ENCODE measurements at places on chromosomes 2 and 18.

- no peak for DNase-seq
Measured at GRCh38 chr2:111668741-111669140, 215.3 kb downstream of the ANAPC1 start.

DNA sequence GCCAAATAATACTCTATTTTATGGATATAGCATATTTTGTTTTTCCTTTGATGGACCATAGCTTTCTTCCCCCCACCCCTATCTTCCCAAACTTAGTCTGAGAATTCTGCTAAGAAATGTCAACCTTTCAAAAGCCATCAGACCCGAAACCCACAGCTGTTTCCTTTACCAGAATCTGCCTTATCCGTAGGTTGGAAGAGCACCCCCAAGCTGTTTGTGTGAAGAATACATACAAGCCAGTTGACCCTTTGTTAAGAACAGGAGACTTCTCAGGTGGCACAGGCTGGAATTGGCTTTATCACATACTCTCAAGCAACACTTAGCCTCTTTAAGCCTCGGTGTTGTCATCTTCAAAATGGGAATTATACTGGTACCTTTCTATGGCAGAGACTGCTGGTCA lies 135.1 kb downstream of the ACTR3 start:
- DNase-seq: no peak

DNA sequence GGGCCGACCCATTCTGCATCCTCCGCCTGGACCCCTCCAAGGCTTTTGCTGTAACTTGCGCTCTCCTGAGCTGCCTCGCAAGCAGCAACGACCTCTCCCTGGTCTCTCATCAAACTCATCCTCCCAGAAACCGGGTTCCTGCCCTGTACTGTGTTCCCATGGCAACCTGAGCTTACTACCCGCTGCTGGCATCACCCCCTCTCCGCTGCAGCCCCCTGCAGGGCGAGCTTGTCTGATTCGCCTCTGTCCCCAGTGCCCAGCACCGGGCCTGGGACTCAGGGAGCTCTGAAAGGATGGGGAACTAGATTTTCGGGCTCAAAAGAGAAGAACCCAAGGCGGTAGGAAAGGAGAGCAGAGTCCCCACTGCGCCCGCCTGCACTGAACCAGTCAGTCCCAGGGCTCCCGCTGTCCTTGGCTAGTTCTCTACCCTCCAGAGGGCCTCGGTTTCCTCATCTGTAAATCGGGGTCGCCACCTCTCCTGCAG lies 463 bp downstream of the HS1BP3 start:
- no peak for DNase-seq

- DNase-seq: no peak
Measured at GRCh38 chr18:8752329-8752728, 47.0 kb downstream of the MTCL1 start.

DNA sequence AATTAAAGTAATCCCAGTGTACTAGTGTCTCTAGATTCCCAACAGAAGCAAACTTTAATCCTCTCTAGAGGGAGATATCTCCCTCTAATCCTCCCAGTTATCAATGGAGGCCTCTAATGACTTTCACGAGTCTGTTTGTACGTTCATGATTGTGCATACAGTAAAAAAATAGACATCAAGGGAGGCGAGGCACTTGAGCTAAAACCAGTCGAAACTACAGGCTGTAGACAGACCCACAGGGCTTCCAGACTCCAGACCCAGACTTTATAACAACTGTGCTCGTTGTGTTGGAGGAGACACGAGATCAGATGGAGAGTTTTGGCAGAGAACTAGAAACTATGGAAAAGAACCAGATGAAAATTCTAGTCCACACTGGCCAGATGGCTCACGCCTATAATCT lies 7.0 kb downstream of the DGKD start:
- no peak for DNase-seq

- DNase-seq: no peak
Measured at GRCh38 chr18:711310-711656, 1.1 kb downstream of the ENOSF1 start.

GRCh38 chr2:174076975-174077374 lies 111.8 kb upstream of the SP3 start:
- DNase-seq: no peak

DNA sequence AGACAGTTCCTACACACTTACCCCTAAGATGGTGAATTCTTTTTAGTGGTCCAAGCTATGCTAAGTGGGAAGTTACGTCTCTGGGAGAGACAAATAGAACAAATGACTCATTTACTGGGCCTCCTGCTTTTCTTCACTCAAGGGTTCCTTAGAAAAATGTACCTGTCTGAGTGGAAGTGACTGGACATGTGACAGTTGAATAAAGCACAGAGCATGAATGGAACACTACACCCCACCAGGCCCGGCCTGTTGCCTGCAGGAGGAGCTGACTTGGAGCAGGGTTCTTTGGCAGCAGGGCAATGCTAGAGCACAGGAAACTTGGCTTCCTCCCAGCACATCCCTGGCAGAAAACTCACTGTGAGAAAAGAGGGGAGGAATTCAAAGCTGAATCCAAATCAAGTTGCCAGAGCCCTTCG lies 451.0 kb upstream of the SETBP1 start:
- DNase-seq: no peak

GRCh38 chr2:164523726-164524125 lies 97.6 kb downstream of the GRB14 start:
- no peak for DNase-seq

- DNase-seq: no peak
Measured at GRCh38 chr2:218607436-218608115, at the start of gene PLCD4. Gene PLCD4 (plus strand): TSS chr2:218607899. CDS start chr2:218615740, 7,841 bp downstream.

DNA sequence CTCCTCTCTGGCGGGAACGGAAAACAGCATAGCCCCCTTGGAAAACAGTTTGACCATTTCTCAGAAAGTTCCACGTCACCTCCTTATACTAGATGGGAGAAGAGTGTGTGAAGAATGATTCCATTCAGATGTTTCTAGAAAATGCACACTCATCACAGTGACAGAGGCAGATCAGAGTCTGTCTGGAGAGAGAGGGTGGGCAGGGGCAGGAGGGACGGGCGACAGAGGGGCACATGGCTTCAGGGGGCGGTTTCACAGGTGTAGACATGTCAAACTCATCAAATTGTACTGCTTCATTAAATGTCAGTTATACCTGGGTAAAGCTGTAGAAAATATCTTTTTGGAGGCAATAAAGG lies 88.8 kb upstream of the TAF1B start:
- DNase-seq: no peak

DNA sequence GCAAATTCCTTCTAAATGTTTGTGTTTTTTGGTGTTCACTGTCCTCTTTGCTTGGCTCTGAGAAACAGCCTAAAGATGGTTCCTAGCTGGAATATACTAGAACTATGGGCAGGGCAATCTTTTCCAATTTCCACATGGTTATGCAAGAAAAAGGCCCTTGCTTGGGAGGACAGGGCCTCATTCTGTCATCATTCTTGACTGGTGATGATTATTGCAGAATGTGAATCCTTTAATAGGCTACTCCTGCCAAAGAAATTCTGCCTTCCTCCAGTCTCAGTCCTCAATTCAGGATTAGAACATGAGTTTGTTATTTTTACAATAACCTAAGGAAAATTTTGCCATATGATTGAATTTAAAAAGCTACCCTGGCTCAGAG lies 218.7 kb downstream of the HNMT start:
- no peak for DNase-seq

- no peak for DNase-seq
Measured at GRCh38 chr2:175744000-175744399, 258.1 kb downstream of the LNPK start.

DNA sequence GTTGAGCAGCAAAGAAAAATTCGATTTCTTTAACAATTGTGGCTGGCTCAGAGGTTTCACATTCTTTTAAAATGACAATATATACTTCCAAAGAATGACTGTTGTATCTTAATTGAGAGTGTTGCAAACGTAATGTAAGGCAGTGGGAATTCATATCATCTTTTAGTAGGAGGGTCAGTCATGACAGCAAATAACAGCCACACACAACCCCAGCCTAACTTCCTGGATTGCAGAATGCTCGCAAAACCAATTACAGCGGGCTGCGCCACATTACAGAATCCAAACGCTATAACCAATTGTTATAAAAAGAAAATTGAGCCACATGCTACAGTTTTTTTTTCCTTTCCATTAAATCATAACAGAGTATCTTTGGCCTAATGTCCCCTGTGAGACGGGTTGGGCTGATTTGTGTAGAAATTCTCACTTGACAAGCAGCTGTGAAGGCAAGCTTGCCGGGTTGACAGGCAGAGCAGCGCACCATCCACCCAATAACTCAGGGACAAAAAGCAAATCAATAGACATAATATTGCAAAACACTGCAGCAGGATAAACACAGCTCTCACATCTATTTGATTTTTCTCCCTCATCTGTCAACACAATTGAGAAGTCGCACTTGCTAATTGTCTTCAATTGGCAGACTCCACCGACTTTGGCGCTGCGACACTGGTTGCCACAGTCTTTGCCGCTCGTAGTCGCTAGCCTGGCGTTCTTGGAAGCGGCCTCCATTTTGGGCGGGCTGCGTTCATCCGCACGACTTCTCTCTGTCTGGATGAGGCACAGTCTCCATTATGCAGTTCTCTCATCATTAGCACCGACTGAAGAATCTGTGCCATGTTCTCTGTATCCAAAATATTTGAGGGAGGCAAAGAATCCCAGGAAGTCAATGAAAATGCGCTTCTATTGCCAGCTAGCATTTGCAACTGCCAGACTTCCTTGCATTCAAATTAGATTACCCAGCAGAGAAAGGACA lies 95.0 kb upstream of the CCDC68 start:
- no peak for DNase-seq

- DNase-seq: no peak
Measured at GRCh38 chr2:217981084-217981730, 21.6 kb downstream of the TNS1 start.

- DNase-seq: no peak
Measured at GRCh38 chr18:13614641-13615288, 111.6 kb downstream of the FAM210A start.

DNA sequence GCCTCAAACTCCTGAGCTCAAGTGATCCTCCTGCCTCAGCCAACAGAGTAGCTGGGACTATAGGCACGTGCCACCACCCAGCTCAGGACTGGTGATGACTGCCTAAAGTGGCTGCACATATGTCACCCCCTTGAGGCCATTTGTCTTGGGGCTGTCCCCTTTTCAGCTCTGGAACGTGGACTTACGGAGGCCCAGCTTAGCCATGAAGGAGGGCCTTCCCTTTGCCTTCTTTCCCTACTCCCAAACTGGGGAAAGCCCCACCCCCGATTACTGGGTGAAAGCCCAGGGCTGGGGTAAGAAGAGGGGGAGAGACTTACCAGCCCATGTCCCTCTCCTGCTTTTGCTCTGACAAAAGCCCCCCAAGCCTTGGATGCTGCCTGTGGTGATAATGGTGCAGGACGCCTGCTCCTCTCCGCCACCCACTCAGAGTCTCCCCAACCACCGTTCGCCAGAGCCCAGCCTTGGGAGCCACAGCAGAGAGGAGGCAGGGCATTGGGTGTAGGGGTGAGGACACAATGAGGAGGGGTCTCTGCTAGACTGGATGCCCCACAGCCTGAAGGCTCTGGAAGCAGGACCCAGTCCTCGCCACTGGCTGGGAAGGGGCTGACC lies 2.5 kb upstream of the DUSP2 start:
- DNase-seq: no peak

GRCh38 chr2:20561637-20562454 lies 89.1 kb downstream of the HS1BP3 start:
- DNase-seq: no peak

- DNase-seq: no peak
Measured at GRCh38 chr2:64114063-64114911, 29.9 kb downstream of the PELI1 start.

- no peak for DNase-seq
Measured at GRCh38 chr2:229152674-229153073, 118.4 kb downstream of the PID1 start.

- DNase-seq: no peak
Measured at GRCh38 chr18:59238385-59238784, 18.4 kb downstream of the GRP start.

GRCh38 chr2:70104231-70105111 lies 17.2 kb downstream of the PCBP1 start:
- DNase-seq: peak; percentile 44

- no peak for DNase-seq
Measured at GRCh38 chr2:231286964-231287363, 88.5 kb downstream of the ARMC9 start.

DNA sequence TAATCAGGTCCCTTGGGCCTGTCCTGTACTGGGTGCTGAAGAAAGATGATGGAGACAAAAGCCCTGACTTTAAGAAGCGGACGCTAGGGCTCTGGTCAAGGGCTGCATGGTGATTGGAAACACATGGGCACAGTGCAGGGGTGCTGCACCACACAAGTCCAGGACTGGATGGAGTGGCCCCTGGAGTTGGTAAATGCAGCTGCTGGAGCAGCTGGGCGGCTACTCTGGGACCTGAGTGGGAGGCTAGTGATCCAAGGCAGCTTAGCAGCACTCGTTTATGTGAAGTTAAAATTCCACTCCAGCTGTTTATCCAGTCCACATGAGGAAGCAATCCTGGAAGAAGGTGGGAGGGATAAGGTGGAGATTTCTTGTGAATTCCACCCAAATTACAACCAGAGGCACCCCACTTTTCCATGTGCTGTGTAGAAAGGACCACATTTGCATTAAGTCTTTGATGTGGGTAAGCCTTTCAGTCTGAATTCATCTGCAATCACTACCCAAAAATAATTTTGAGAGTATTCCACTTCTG lies 24.9 kb downstream of the MERTK start:
- no peak for DNase-seq

DNA sequence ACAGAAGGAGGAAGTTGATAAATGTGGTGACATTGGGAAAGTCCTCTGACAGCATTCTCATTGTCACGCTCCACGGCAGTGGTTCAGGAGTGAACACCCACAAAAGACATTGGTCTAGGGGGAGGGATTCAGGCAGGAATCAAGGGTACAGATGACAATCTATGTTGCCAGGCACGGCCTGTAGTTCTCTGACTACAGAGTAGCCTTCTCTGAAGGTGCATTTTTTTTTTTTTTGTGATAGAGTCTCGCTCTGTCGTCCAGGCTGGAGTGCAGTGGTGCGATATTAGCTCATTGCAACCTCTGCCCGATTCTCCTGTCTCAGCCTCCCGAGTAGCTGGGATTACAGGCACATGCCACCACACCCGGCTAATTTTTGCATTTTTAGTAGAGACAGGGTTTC lies 7.4 kb upstream of the MOB1A start:
- peak; percentile 21 for DNase-seq

- no peak for DNase-seq
Measured at GRCh38 chr2:181546086-181546485, 88.9 kb downstream of the ITGA4 start.

DNA sequence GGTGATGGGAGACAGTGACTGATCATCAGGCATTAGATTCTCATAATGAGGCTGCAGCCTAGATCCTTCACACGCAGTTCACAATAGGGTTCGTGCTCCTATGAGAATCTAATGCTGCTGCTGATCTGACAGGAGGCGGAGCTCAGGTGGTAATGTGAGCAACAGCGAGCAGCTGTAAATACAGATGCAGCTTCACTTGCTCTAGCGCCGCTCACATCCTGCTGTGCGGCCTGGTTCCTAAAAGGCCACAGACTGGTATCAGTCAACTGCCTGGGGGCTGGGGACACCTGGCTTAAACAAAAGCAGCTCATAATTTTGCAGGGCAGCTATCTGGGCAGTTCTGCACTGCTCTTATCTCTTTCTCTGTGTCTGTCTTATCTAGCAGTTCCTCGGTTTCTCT lies 20.4 kb upstream of the CD226 start:
- no peak for DNase-seq

GRCh38 chr2:169343202-169343601 lies 19.1 kb downstream of the LRP2 start:
- DNase-seq: no peak

Data from activated CD4-positive, alpha-beta T cell treated with anti-CD3 and anti-CD28 coated beads, Interleukin-2, amount 50 U/mL, for 24 hours (primary cell).